Choroid plexus epithelial cell (primary cell): ENCODE measurements at places on chromosomes 6 and 20.

GRCh38 chr20:38387953-38388352 lies 41.7 kb downstream of the LBP start:
- DNase-seq: no peak

- DNase-seq: no peak
Measured at GRCh38 chr6:120260636-120261035, 911.1 kb upstream of the MAN1A1 start.

DNA sequence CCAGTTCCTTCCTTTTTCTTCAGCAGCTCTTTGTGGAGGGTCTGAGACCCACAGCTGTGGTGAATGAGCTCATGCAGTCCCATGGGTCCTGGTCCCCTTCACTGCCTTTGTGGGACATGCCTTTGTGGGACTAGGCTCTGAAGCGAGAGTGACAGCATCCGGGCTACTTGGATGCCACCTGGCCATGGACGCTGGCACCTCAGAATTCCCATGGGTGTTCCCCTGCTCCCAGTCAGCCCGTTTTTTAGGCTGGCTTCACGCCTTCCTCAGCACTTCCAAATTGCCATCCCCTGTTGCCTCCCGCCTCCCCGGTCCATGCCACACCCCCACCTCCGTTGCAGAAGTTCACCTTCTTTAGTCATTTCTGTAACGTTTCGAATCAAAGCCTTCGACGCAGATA lies 45.1 kb downstream of the RAMACL start:
- DNase-seq: no peak

DNA sequence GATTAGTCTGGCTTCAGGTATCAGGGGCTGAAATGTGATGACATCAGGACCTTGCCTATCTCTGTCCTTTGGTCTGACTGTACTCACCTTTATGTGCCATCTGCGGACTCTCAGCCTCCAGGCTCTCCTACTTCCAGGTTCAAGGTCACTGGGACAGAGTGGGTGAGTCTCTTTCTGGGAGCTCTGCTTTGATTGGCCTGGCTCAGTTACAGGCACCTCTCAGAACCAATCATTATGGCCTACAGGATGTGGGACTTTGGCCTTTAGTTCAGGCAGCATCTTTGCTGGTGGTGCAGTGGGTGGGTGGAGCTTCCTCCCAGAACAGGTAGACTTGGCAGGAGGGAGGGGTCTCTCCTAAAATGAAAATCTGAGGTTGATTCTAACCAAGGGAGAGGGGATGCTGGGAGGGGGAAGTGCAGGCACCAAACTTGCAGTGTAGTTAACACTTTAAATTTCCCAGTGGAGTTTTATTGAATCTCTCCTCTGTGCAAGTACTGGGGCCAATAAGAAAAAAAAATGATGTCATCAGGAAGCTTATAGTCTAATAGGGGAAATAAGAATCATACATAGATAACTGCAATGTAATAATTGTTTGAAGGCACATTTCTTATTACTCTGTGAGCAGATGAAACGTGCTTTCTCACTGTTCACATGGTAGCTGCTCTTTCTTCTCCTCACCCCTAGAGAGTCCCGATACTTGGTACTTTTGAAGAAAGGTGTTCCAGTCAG lies 53.4 kb downstream of the SLC24A3 start:
- peak; percentile 20 for DNase-seq

- DNase-seq: no peak
Measured at GRCh38 chr20:35007413-35007812, 51.7 kb downstream of the MYH7B start.

DNA sequence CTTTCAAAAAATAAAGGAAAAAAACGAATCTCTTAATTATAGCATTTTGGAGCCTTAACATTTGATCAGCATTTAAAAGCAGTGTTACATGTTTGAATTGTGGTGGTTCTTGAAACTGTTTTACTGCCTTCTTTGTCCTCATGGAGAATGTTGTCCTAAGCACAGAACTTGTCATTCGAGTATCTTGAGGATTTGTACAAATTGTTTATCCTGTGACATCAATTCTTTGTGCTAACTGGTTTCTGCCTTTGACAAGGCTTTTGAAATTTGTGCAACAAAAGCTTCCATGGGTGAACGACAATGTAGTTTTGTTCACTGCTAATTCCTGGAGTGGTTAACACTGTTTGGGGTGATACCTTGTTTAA lies 130.8 kb downstream of the SCAF8 start:
- no peak for DNase-seq

- DNase-seq: no peak
Measured at GRCh38 chr6:46235242-46235641, 64.5 kb upstream of the ENPP5 start.

- DNase-seq: no peak
Measured at GRCh38 chr20:25355011-25355595, 35.5 kb downstream of the ABHD12 start.

DNA sequence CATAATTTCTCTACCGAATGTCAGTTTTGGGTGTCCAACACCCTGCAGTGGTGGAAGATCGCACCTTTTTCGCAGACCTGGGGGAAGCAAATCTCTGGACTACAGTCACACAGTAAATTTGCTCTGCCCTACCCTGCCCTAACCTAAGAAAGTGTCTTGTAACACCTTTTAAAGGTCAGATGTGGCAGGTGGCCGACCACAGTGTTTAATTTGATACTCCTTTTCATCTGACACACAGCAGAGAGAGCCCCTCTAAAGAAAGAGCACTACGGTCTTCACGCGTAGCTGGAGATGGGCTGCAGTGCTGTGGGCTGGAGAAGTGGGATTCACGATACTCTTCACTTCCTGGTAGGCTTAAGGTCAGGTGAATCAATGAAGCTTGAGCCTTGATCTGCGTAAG lies 109.9 kb downstream of the TMEM242 start:
- no peak for DNase-seq

DNA sequence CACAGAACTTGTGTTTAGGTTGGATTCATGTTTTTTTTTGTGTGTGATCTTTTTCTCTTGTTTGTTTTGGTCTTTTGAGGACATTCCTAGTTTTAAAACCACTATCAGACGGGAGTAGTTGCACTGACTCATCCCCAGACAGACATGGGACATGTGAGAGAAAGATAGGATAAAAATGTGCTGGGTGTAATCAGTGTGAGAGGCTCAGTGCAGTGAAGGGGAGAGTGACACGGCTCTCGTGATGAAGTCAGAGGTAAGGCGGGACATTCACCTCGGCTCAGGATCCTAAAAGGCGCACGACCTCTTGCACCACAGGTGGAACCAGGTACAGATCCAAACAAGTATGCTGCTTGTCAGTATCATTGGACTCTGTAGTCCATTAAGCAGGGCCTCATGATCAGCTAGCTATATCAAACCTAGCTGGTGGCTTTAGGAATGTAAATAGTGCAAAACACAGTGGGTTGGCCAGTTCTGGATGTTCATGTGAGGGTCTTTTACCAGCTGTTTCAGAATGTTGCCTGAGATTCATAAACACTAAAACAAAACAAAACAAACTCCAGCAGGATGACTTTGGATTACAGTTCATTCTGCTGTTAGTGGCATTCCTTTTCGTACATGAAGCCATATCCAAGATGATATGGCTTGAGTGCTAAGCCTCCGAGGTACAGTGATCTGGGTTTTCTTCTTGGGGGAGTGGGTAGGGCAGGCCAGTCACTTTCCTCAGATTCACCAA lies 18.0 kb downstream of the FOXO3 start:
- peak; percentile 88 for DNase-seq

DNA sequence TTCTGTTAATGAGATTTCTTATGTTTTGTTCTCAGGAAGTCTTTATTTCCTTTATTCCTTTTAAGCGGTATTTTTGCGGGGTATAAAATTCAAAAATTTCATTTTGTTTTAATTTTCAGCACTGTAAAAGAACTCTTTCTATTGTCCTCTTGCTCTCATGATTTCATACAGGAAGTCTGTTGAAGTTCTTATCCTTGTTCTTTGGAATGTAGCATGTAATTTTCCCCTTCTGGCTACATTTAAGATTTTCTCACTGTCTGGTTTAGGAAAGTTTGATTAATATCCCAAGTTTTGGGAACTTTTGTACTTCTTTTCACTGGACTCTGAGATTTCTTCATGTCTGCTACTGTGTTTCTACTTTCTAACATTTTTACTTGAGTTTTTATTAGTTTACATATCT lies 581.4 kb upstream of the GJE1 start:
- peak; percentile 13 for DNase-seq

DNA sequence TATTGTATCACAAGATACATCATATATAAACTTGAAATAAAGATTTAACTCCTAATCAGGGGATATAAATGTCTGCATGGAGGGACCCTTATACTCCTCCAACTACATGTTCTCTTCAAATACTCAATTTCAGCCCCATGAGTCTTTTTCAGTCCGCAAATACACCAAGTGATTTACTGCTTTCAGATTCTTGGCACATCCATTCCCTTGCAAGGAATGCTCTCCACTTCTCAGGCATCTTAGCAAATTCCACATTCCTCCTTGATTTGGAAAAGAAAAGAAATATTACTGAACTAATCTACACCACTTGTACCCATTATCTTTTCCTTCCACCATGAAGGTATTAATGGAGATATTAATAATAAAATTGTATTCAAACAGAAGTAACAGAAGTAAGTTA lies 999.4 kb upstream of the GJE1 start:
- DNase-seq: no peak

DNA sequence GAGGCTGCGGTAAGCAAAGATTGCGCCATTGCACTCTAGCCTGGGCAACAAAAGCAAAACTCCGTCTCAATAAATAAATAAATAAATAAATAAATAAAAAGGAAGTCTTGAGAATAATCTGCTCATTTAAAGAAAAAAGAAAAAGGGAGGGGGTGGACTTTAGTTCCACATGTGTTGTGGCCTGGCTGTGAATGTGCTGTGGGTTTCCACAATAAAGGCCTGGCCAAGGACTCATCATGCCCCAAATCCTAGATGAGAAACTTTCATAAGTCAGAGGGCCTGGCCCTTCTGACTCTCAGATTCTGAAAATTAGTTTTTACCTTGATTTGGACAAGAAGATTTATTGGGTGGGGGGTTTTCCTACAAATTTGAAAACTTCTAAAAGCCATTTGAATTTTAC lies 48.4 kb downstream of the RIOK1 start:
- DNase-seq: no peak

DNA sequence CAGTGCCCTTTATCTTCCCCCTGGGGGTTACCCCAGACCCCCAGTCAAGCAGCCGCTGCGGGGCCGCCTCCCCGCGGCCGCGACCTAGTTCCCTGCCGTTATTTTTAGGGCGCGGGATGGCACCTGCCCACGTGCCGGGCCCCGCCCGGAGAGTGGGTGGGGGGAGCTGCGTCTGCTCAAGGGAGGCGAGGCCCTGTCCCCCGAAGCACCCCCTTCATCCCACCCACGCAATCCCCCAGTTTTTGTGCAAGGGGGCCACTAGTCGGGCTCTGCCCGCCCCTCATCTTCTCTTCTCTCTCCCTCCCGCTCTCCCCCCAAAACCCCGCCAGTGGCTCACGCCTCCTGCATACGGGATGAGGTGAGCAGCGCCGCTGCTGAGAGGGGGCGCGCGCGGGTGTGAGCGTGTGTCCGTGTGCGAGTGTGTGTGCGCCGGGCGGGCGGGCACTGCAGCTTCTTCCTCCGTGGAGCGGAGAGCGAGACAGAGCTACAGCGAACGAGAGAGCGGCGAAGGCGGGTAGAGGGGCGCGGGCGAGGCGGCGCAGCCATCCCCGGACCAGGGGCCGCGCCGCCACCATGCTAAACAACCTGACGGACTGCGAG lies at the start of gene SLC12A5:
SLC12A5 (plus strand) TSS at position 444 of the 600 bp plus-strand sequence; CDS start at position 574, 130 bp downstream.
- no peak for DNase-seq

GRCh38 chr6:63643862-63644261 lies 8.3 kb downstream of the PHF3 start:
- DNase-seq: peak; percentile 67
